ENCODE measurements at places on chromosomes 2 and 18. TPM values are rescaled to one million over a fixed set of nuclear protein-coding genes. Genes with fewer than 3 reads are reported as not detected.

SCYGR4 gene
- total RNA-seq: not detected

KIF5C gene
- 3.8 TPM for total RNA-seq

FOXD4L1 gene
- not detected for total RNA-seq

TMEM182 gene
- 5.1 TPM for total RNA-seq

GRCh38 chr2:165293440-165294420 lies 54.5 kb downstream of the SCN2A start:
- DNase-seq: no peak

- DNase-seq: no peak
These were observed 25.1 kb upstream of the TMEM214 start for GRCh38 chr2:27007416-27008374.

GRCh38 chr2:85772019-85772745 lies 18.4 kb downstream of the ATOH8 start:
- DNase-seq: peak; percentile 99

DNA sequence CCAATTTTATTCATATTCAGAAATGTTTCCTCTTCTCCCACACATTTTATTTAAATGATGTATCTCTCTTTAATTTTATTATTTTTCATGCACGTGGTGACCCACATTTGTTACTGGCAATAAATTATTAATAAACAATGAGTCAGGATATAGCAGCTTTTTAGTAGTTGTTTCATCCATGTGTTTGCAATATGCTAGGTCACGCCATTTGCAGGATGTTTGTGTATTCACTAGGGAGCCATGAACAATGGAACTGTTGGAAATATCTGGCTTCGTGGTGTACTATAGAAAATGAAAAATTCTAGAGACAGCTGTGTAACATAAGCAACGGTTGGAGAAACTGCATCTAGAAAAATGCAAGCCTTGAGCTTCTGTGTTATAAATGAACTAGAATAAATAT lies 176.0 kb upstream of the COL3A1 start:
- no peak for DNase-seq

DNA sequence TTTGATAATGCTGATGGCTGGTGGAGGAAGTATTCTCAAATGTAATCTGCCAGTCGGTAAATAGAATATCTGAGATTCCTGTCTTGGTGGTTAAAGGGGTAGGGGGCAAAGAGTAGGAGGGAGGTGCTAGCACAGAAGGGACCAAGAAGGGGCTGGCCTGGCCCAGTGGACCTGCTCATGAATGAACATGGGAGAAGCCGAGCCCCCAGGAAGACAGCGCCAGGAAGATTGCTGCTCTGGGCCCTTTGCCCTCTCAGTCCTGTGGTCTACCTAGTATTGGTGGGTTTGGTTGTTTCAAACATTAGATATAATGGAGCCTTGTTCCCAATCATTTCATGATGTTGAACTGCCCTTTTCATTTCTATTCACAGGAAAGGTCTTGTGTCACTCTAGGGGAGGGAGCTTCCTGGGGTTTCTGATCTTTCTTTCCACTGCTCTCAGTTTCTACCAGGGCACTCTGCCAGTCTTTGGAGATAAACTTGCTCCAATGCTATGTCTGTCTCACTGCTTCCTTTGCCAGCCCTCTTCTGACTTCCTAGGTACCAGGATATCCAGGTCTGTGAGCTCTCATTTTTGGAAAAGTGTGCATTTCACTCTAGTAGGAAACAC lies 5.3 kb upstream of the MOCOS start:
- no peak for DNase-seq

- DNase-seq: no peak
These were observed 185.2 kb upstream of the LRRTM1 start for GRCh38 chr2:80489717-80490116.

DNA sequence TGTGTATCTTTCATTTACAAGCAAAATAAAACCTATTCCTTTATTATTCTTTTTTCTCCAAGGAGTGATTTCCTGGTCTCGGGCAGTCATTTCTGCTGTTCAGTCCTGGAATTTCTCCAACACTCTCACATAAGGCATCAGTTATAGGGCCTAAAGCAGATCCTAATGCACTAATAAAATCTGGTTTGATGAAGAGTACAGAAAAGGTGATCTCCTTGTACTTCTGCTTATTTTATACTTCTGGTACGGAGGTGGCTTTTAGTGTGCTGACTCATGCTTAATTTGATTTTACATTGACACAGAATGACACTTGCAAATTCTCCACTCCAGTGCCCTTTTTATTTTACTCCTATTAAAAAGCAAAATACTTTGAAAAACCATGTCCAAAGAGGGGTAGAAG lies 157.4 kb downstream of the DOK6 start:
- DNase-seq: no peak

DNA sequence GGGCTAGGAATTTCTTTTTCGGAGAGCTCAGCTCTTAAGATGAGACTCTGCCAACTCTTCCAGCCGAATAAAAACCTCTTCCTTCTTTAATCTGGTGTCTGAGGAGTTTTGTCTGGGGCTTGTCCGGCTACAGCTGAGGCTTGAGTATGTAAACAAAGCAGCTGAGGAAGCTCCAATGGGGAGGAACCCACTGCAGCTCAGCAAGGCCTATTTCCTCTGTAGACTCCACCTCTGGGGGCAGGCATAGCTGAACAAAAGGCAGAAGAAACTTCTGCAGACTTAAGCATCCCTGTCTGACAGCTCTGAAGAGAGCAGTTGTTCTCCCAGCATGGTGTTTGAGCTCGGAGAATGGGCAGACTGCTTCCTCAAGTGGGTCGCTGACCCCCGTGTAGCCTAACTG lies 838.7 kb downstream of the CCDC85A start:
- no peak for DNase-seq

- DNase-seq: no peak
These were observed 84.8 kb downstream of the CCBE1 start for GRCh38 chr18:59612381-59612780.

- no peak for DNase-seq
These were observed 39.5 kb downstream of the ACSL3 start for GRCh38 chr2:222900354-222900753.

DNA sequence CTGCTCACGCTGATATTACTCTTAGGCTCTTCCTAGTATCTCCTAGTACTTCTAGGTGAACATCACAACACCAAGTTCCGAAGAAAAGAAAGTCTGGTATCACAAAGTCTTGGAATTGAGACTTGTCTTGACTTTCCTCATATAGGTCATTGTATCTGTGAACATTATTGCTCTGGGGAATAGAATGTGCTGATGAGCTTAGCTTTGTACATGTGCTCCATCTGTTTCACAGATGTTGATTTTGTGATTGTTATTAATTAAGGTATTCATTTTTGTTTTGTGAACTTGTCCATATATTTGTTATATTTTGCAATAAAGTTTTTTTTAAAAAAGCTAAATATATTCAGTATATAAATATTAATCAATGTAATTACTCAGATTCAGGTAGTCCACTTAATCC lies 111.7 kb downstream of the BABAM2 start:
- DNase-seq: no peak
